Gastroesophageal sphincter (tissue), 4 donors: ENCODE measurements at places on chromosomes 11 and 22.

GRCh38 chr11:95548416-95548815 is 241.2 kb downstream of the FAM76B start:
- no peak for ATAC-seq

DNA sequence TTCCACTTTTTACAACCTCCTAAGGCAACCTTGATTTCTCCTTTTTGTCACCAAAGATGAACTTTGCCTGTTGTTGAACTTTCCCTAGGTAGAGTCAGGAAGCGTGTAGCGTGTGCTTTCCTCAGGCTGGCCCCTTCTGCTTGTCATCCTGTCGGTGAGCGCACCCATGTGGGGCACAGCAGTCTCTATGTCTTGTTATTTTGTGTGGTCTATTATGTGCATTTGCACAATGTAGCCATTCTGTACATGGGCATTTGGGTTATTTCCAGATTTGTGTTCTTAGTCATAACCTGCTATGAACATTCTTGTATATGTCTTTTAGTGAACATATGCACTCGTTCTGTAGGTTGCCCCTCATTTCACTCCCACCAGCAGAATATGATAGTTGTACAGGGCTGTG is 34.9 kb downstream of the CABIN1 start:
- ATAC-seq: no peak

DNA sequence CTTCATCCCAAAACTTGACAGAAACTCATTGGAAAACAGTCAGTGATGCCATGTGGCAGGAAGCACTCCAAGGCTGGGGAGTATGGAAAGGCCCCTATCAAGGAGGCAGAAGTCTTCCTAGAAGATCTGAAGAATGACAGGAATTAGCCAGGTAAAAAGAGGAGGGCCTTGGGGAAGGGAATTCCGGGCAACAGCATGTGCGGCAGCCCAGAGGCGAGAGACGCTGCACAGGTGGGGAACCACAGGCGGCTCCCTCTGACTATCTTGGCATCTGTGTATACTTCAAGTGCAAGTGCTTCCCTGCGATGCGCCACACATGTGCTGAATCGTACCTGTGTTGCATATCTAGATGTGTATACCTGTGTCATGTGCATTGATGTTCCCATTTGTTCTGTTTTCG is 12.7 kb downstream of the PDE2A start:
- no peak for ATAC-seq

GRCh38 chr11:87260811-87261210 is 223.1 kb downstream of the TMEM135 start:
- ATAC-seq: no peak

DNA sequence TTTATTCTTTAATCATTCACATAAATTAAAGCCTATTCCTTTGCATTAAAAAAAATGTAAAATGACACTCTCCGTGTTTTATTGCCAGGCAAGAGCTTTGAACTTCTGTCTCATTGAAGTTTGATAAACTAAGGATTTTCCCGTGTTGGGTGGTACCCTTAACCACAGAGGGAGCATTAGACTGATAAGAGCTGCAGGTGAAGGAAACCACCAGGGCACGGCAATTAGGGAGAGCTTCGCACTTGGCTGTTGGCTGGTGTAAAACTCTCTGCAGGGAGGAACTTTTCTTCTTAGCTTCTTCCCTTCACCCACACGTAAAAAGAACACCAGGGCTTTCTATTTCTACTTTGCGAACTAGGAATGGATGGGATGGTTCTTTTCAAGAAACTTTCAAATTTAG is 47.0 kb downstream of the CSTPP1 start:
- no peak for ATAC-seq

- ATAC-seq: no peak
These were observed 781.6 kb downstream of the BRD1 start for GRCh38 chr22:49046000-49046545.

DNA sequence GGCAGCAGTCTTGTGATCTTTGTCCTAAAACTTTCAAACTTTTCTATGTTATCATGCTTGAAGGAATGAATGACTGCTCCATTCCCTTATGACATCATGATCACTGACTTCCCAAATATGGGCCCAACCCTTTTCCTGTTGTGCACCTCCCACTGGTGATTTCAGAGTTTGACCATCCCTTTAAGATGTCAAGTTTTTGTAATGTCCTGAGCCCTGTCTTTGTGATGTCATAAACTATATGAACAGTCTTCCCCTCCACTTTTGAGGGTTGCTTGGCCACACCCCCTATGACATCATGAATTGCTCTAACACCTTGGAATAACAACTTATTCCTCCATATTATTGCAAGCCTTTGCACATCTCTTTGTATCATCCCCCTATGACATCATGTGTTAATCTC is 16.5 kb upstream of the NUCB2 start:
- ATAC-seq: no peak

- no peak for ATAC-seq
These were observed 83.6 kb downstream of the MORC2 start for GRCh38 chr22:30885001-30885366.

GRCh38 chr22:46575911-46576555 is 38.6 kb upstream of the CELSR1 start:
- no peak for ATAC-seq

DNA sequence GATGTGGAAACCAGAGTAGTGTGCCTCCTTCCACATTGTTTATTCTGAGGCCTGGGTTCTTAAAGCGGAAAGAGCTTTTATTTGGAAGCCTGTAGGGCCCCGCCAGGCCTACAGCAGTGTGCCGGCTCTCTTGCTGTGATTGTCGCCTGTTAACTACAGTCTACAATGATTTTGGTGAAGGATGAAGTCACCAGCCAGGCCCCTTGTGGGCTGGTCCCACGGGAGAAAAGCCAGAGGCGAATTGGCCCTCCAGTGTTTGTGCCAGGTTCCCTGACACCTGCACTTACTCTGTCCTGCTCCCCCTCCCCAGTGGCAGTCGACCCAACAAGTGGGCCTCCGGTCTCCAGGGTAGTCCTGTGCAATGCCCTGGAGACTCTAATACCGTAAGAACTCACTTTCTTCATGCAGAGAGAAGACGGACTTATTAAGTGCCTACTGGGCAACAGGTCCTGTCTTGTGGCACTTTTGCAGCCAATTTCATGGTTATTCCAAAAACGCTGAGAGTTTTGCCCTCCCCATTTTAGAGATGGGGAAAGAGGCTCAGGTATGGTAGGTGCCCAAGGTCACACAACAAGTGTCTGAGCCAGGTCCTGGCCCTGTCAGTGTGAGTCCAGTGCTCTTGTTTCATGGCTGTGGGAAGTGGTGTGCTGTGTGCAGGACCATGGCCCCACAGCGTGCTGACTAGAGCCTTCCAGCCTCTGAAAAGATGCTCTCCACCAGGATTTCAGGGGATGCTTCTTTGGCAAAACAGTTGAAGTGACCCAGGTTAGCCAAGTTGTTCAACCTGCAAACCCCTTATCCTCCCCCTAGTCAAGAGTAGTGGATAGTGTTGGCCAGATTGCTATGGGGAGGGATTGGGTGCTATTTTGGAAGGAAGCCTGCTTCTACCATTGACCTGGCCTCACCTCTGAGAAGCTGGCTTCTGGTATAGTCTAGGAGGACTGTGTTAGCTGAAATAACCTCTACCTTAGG is 1.4 kb downstream of the MICAL2 start:
- ATAC-seq: no peak

- no peak for ATAC-seq
These were observed 17.5 kb downstream of the PPP6R2 start for GRCh38 chr22:50360578-50360977.

DNA sequence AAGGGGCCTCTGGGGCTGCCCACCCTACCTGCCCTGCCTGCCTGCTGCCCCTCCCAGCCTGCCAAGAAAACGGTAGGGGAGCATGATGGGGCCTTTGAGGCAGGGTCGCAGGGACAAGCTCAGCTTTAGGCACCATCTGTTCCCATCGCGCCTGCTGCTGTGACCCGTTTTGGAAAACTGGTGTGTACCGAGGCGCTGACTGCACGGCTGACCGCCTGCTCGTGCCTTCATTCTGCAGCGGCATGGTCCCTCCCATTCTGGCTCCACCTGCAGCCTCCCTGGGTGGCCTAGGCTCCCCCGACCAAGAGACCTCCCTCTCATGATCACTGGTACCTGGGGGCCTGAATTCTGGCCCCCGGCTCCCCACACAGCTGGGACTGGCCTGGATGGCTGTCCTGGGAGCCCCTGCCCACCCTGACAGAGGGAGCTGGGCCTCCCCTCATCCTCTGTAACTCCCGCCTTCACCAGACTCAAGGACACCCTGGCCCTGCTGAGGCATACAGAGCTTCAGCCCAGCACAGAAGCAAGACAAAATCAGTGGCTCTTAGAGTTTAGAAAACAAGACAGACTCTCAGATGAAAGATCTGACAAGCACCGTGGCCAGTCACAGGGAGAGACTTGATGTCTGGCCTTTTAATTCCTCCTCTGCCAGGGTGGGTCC is 6.5 kb upstream of the MYRF start:
- ATAC-seq: no peak

DNA sequence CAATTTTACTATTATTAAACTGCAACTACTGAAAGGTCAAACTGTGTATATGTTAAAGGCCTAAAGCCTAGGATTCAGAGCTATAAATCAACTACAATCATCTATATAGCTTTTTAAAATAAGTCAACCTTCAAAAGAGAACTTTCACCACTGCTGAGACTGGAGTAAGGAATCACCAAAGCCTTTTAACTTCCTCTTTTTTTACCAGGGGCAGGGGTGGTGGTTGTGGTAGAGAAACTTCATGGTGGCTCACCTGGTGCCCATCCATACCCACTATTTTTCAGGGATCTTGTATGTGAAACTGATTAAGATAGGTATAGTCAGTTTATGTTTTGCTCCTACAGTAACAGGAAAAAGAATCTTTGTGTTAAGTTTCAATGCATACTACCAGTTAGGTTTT is 31.5 kb downstream of the TSG101 start:
- no peak for ATAC-seq
